Body of pancreas (tissue), 4 donors: ENCODE measurements at places on chromosomes 16 and 17. TPM values are rescaled to one million over a fixed set of nuclear protein-coding genes. Genes with fewer than 3 reads are reported as not detected.
A peak's percentile ranks its signal among the peaks of the same experiment; 100 is the strongest.

DNA sequence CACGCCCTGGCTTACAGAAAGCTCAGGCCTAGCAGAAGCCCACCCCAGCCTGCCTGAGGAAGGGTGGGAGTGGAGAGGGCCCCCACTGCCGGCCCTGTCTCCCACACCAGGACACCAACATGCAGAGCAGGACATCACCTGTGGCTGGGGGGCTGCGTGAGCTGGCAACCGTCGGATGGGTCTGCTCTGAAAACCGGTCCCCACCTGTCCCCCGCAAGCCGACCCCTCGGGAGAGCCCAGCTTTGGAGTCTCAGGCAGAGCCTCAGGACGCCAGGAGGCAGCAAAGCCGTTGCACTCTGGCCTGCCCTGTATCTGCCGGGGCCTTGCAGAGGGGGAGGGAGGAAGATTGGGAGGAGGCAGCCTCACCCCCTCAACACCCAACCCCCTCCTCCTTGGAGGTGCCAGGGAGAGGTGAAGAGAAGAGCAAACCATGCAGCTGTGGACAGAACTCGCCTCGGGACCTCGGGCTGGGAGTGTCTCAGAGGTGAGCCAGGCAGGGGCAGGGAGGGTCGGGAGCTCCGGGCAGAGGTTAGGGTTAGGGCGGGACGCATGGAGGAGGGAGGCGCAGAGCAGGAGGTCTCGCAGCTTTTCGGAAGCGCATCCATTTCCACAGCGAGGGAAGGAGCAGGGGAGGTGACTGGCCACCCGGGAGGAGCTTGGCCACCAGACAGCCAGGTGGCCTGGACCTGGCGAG lies 30.4 kb upstream of the ZC3H18 start:
- no peaks in the 10 kb centered on the region for H3K36me3 ChIP-seq
- DNase-seq = peak; percentile 63
- no peak overlapping the region for H3K27ac ChIP-seq
- H3K27me3 ChIP-seq = no peaks in the 10 kb centered on the region

DNA sequence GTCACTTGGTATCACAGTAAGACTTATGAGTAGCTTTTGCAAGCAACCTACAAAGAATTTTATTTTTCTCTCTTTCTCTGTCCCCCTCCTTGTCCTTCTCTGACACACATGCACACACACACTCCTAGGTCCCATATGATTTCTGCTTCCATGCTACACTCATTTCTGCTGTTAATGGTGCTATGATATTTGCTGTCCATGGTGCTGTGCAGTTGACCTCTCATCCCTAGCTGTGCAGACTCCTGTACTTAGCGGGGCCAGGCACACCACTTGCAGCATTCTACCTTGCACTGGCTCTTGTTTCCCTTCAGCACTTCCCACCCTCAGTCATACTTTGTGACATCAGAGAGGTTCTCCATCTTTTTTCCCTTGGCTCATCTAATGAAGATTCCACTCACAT lies 158.9 kb upstream of the CNTNAP4 start:
- DNase-seq = no peak
- H3K27ac ChIP-seq = no peak overlapping the region
- no peak overlapping the region for H3K4me3 ChIP-seq
- no peaks in the 10 kb centered on the region for H3K36me3 ChIP-seq
- no peaks in the 10 kb centered on the region for H3K4me1 ChIP-seq

- H3K36me3 ChIP-seq = no peaks in the 10 kb centered on the region
- DNase-seq = no peak
- H3K27ac ChIP-seq = no peak overlapping the region
- H3K4me3 ChIP-seq = no peak overlapping the region
- H3K4me1 ChIP-seq = peaks cover 39% of the 10 kb centered on the region
- H3K27me3 ChIP-seq = no peaks in the 10 kb centered on the region
These were observed 3.1 kb upstream of the CYTH1 start for GRCh38 chr17:78785011-78785662.

GRCh38 chr17:5488752-5489151 lies 2.4 kb downstream of the MIS12 start:
- H3K36me3 ChIP-seq = no peaks in the 10 kb centered on the region
- no peak overlapping the region for H3K27ac ChIP-seq
- H3K27me3 ChIP-seq = no peaks in the 10 kb centered on the region
- H3K4me3 ChIP-seq = no peak overlapping the region

The RAB11FIP4 gene
- 38.7 TPM for total RNA-seq

The TMEM114 gene
- not detected for total RNA-seq

The SLC13A2 gene
- total RNA-seq = not detected

The CTRB2 gene
- total RNA-seq = 18,538 TPM

The MYH13 gene
- not detected for total RNA-seq
